Cortex of kidney (tissue), 1 donor: ENCODE measurements at places on chromosomes 2 and 18.

DNA sequence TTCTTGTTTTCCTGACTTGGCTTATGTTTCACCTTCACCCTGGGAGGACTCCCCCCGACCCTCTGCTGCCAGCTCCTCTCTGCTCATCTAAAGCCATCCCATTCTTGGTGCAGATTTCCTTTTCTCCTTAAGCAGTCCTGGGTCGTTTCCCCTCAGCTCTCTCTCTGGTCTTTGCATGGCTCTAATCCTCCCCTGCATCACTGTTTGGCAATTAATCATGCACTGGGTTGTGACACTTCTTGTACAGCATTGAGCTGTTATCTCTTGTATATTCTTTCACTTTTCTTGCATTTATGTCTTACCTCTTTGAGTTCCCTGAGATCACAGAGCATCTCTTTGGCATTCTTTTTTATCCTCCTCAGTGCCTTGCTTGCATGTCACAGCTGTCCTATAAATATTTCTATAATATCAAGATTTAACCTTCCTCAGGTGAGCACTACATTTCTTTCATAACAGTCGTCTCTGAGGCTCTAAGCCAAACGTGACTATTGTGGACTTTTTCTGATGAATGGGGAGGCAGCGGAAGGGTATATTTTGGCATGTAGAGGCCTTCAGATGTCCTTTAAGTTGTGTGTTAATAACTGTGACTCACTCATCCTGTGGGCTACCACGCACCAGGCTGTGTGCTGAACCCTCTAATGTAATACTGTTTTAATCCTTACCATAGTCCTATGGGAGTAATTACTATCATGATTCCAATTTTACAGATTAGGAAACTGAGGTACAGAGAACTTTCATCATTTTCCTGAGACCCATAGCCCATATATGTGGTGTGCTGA is 507.5 kb downstream of the SLC4A3 start:
- DNase-seq, result no peak

- no peak for DNase-seq
These were observed 543 bp downstream of the HADHB start for GRCh38 chr2:26245231-26245732.

GRCh38 chr18:53567929-53568574 is 656.4 kb downstream of the MBD2 start:
- DNase-seq, result no peak

GRCh38 chr2:136246086-136246669 is 128.2 kb upstream of the CXCR4 start:
- no peak for DNase-seq

GRCh38 chr2:13542642-13543041 is 825.9 kb downstream of the TRIB2 start:
- DNase-seq, result no peak
